ENCODE measurements at places on chromosomes 13 and 19.

- DNase-seq: no peak
Measured at GRCh38 chr19:16969135-16969534, 57.5 kb downstream of the CPAMD8 start.

DNA sequence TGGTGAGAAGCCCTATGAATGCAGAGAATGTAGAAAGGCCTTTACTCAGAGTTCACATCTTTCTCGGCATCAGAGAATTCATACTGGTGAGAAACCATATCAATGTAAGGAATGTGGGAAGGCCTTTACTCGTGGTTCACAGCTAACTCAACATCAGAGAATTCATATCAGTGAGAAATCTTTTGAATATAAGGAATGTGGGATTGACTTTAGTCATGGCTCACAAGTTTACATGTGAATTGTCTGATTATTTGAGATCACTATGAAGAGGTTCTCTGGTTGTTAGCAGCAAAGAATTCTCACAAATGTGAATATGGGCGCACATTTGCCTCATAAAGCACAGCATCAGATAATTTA lies 43.7 kb downstream of the ZNF585A start:
- no peak for DNase-seq

DNA sequence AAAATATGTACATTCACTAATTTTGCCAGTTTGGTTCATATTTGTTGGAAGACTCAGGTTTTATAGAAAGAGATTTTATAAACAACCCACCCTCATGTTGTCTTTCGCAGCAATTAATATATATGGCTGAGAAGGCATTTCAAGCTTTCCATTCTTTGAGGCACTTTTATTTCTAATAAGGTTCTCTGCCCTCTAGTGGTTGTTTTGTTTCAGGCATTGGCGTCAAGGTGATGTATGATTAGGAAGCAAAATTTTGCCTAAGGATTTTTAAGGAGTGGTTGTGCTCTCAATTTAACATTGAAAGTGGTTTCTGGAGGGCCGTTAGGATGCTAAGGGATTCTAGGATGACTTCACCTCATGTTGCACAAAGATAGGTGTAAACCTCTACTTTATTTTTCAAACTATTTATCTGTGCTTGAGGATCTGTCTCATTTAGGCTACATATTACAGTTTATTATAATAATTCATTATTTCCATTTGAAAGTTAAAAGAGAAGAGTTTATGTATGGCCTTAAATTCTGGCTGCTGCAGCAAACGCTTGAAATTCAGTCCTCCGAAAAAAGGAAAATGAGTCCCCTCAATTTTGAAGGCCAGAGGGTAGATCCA lies 35.9 kb downstream of the OXGR1 start:
- no peak for DNase-seq

GRCh38 chr13:27211771-27212364 lies 39.5 kb upstream of the RPL21 start:
- no peak for DNase-seq

- no peak for DNase-seq
Measured at GRCh38 chr19:47105874-47106273, 7.7 kb downstream of the ZC3H4 start.

- DNase-seq: no peak
Measured at GRCh38 chr13:37138169-37138568, 32.7 kb upstream of the CSNK1A1L start.

DNA sequence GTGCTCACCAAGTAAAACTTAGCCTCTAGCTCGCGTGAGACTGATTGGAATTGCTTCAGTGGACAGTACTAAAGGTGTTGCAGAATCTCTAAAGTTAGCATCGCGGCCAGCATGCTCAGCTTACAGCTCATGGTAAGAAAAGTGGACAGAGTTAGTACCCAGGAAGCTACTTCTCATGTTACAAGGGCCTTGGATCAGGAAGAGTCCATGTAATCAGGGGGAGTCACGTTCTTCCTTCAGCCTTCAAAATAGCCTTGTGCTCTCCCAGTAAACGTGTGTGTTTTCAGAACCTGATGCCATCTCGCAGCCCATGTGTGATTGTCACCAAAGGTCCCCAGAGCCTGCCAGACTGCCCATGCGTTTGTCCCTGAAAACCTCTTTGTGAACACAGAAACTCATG lies 195.8 kb upstream of the RNF113B start:
- DNase-seq: no peak

- DNase-seq: no peak
Measured at GRCh38 chr13:97435323-97435722, 1.4 kb downstream of the RAP2A start.

- no peak for DNase-seq
Measured at GRCh38 chr19:28574212-28574611, 638.7 kb downstream of the UQCRFS1 start.

GRCh38 chr19:8609279-8610040 lies 1.1 kb downstream of the ADAMTS10 start:
- no peak for DNase-seq

- DNase-seq: no peak
Measured at GRCh38 chr13:33367926-33368325, 82.4 kb upstream of the STARD13 start.

- no peak for DNase-seq
Measured at GRCh38 chr13:101218484-101218883, 197.8 kb downstream of the NALCN start.

- no peak for DNase-seq
Measured at GRCh38 chr19:16144216-16144581, 714 bp downstream of the HSH2D start.

DNA sequence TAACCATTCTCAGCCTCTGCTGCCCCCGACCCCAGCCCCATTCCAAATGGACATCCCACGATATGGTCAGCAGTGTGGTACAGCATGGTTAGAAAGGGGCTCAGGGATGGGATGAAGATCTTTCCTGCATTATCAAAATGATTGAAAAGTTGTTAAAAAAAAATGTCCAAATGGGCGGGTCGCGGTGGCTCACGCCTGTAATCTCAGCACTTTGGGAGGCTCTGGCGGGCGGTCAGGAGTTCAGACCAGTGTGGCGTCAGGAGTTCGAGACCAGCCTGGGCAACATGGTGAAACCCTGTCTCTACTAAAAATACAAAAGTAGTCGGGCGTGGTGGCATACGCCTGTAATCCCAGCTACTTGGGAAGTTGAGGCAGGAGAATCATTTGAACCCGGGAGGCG lies 54.3 kb upstream of the ZNF254 start:
- no peak for DNase-seq

DNA sequence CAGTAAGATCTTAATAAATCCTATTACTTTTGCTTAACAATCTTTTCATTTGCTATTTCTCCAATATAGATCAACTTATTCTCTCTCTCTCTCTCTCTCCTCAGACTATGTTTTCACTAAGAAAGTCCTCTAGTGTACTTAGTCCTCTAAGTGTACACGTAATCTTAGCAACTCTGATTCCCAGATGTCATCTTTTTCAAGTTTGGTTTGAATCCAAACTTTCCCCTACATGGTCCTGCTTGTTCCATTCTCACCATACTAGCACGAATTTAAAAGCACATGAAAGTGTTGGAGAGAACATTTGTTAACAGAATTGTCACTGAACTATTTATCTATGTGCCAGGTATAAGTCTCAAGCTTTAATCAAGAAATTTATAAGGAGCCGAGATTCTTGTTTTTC lies 202.9 kb downstream of the SPRY2 start:
- no peak for DNase-seq

DNA sequence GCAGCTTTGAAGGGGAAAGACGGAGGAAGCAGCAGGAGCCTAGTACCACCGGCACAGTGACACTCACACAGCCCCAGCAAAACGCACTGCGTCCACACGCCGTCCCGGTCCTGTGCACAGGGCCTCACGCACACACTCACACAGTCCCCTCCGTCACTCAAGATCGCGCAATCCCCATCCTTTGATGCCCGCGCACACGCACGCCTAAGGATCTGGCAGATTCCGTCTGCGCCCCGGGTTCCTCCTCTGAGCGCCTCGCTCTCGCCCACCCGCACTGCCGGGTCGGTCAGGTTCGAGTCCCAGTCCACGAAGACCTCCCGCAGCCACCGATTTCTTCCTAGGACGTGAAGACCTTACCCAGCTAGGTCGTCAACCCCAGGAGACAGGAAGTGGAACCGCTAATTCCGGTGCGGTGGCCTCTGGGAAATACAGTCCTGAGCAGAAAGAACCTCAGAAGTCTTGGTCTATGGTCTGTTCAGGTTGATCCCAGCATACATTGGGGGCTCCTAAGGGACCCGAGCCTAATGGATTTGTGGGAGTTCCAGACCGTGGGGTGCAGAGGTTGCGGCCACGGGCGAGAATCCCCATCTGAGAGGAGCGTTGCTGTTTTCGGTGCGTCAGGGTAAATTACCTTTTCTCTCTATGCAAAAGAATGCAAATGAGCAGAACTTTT lies at the start of gene ZNF780B:
ZNF780B (minus strand) TSS at position 400 of the 673 bp plus-strand sequence. CDS start 5,899 bp downstream, outside the sequence.
- DNase-seq: peak; percentile 35

DNA sequence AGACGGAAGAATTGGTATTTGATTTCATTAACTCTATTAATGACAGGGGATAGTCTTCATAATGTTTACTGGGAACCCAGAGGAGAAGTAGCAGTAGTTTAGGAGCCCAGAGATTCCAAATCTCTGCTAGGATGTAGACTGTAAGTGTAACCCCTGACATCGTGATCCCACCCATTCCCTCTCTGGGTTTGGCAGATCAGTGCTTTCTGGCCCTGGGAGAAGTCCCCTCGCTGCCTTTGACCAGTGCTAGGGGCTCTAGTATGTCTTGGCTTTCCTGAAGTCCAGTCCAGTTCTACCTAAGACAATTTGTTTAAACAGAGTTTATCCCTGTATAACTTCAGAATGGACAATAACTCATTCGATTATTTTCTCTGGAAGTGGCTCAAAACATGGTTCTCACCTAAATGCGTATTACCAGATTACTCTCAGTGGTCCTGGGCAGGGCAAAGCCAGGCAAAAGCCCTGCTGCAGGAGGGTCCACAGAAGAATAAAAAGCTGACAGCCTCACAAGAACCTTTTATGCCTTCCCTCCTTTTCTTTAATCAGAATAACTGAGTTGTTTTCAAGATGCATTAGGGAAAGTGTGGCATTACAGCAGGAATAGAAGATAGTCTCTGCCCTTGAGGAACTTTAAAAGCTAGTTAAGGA lies 11.8 kb downstream of the KLF5 start:
- no peak for DNase-seq

DNA sequence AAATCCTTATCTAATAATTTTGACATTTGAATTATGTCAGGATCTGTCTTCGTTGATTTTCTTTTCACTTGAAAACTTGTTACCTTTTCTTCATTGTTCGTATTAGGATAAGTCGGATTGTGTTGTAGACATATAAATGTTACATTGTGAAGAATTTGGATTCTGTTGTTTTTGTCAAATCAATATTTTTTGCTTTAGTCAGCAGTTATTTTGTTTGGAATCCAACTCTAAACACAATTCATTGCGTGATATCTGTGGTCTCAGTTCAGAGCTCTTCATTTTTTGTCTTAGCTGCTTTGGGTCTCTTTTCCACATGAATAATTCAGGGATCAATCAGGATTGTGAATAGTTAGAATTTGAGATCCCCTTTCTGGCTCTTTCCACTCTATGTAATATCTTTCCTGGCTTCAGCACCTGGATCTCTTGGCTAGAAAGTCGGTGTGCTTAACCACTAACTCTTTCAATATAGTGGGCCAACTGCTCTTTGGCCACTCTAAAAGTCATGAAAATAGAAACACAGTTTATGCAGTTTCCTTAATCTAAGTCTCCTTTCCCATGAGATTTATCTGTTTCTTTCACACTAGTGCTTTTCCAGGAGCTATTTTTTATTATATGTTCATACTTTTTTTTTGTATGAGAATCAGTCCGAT lies 2494.2 kb upstream of the PCDH20 start:
- DNase-seq: no peak

DNA sequence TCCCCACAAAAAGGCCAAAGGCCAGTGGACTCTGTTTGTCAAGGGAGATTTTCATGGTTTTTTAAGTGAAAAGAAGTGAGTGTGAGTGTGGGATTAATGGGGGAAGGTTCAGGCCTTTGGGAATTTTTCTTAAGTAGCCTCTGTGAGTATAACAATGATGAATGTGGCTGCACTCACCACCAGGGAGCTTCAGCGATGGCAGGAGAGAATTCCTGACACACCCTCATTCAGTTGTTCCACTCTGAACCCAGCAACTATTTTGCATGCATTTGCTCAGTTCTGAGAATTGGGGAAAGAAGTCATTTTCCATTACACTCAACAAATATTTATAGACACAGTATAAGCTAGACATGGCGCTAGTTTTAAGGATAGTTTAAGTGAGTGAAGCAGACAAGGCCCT lies 117.9 kb downstream of the CCNA1 start:
- DNase-seq: no peak

- no peak for DNase-seq
Measured at GRCh38 chr13:63741029-63741813, 2325.6 kb upstream of the PCDH20 start.

- DNase-seq: peak; percentile 54
Measured at GRCh38 chr19:12867120-12868099, 13.8 kb downstream of the DNASE2 start.

DNA sequence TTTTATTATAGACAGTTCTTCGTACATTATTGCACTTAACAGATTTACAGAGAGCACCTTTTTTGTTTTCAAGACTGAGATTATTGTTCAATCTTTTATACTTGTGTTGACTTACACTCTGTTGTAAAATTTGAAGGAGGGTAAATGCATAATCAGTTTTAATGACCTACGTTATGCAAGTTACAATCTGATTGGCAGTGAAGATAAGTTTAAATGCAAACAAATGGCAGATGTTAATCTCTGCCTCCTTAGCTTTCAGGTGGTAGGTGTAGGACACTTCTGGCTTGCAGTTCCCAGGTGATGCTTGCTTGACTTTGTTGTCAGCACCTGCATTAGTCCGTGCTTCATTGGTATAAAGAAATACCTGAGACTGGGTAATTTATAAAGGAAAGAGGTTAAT lies 424.9 kb downstream of the FGF9 start:
- DNase-seq: no peak

GRCh38 chr13:113953561-113953960 lies 20.3 kb downstream of the C13orf46 start:
- no peak for DNase-seq

DNA sequence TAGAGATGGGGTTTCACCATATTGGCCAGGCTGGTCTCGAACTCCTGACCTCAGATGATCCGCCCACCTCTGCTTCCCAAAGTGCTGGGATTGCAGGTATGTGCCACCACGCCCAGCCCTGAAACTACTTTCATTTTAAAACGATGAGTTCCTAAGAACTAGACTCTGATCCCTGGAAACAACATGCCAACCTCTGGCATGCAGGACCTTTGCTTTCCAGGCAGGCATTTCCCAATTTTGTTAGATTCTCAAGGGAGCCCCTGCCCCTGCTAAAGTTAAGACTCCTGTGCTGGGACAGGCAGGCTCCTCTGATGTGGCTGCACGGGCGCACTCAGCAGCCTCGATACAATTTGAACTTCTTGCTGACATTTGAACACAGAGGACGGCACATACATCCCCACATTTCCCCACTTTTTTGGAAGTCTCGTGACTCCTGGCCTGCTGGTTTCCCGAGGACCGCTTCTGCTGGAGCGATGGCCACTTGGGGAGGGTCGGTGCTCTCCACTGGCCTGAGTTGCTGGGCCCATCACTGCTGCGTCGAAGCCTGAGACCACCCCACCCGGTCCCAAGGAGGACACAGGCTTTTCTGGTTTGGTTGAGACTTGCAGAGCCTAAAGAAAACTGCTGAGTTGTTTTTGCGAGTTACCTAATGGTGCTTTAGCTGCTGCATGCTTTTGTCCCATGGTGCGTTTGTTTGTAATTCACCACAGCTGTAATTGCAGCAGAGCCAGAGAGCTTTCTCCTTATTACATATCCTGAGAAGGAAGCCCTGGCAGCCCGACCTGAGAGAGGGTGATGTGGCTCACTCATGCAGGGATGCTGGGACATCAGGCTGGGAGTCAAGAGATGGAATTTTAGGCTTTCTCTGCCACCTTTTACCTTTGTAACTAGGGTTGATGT lies 8.2 kb downstream of the ATP11A start:
- no peak for DNase-seq

- DNase-seq: no peak
Measured at GRCh38 chr13:75079226-75079625, 402.7 kb downstream of the TBC1D4 start.

- no peak for DNase-seq
Measured at GRCh38 chr19:55082020-55082851, 6.6 kb downstream of the EPS8L1 start.
